ENCODE measurements at places on chromosomes 3 and 15.

DNA sequence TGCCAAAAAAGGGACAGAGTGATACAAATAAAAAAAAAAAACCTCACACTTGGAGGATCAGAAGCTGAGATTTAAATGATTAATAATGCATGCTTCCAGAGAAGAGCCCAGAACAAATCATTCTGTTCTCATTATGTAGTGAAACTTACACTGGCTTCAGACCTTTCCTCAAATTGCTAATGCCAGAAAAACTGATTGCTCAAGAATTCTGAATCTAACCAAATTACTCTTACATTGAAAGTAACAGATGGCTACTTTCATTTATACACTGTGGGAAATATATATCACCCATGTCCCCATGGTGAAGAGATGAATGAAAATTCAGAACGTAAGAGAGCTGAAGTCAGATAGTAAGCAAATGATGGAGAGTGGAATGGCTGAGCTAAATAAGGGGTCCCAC is 85.9 kb upstream of the NSMCE3 start:
- no peak for DNase-seq

GRCh38 chr3:127078626-127079025 is 95.7 kb downstream of the PLXNA1 start:
- no peak for DNase-seq

DNA sequence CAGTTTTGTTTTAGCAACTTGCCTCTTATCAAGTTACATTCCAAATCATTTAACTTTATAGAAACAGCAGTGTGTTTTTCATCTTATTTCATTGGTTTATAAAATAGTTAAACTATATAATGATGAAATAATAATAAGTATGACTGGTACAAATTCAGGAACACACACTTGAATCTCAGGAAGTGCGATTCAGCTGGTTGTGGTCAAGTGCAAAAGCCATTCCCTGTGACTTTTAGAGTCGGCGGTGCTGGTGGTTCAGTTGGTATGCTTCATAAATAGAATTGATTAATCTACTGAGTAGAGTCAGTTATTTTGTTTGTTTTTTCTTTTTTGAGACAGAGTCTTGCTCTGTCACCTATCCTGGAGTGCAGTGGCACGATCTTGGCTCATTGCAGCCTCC is 22.7 kb downstream of the SACM1L start:
- DNase-seq, result no peak

DNA sequence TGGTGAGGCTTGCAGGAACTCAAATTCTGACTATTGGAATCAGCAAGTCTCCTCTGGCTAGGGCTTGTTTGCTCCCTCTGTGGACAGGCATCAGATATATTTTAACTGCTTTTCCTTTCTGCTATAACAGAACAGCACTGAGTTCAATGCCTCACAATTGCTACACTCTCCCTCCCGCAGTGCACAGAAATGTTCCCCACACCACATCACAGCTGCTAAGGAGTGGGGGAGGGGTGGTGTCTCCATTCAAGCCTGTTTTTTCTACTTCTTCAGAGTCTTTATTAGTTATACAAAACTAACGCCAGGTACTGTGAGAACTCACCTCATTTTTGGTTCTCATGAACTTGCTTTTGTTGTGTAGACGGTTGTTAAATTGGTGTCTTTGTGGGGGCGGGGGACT is 68.5 kb downstream of the BCHE start:
- no peak for DNase-seq

Data from activated naive CD4-positive, alpha-beta T cell treated with anti-CD3 and anti-CD28 coated beads, Interleukin-2, amount 10 ng/mL, durations not matched to agents 7 days and 5 days (primary cell).